Cardiac fibroblast (primary cell): ENCODE measurements at places on chromosomes 12 and 14.
A peak's percentile ranks its signal among the peaks of the same experiment; 100 is the strongest.

DNA sequence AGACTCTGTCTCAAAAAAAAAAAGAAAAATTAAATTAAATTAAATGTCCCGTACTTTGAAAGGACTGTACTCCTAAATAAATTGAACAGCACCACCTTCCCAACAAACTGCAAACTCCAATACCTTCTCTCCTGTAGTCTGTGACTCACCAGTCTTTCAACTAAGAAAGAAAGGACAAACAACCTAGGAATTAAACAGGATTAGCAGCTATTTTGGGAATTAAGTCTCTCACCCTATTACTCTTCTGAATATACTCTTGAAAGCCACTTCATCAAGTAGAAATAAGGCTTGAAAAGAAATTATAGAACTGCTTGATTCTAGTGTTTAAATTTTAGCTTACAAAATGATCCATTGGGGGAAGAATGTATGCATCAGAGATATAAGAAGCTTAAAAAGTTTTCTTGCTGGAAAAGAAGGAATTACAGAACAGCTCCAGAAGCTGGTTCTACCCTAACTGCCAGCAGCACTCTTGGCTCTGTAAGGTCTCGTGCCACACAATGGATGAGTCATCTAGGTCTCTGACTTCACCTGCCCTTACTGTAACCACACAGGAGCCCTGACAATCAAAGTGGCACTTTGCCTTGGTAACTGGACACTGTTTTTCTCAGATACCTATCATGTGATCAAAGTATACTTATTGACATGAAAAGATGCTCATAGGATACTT, 57.0 kb upstream of the CERS5 start:
- peak; percentile 50 for DNase-seq

GRCh38 chr14:101476258-101476915, 84.9 kb upstream of the DIO3 start:
- no peak for DNase-seq

GRCh38 chr14:99257673-99258221, 14.2 kb downstream of the BCL11B start:
- DNase-seq: no peak

- no peak for DNase-seq
Observed at GRCh38 chr12:87520968-87521367, 508.2 kb downstream of the C12orf50 start.

GRCh38 chr12:29731591-29731990, 52.2 kb downstream of the TMTC1 start:
- no peak for DNase-seq

- peak; percentile 94 for DNase-seq
Observed at GRCh38 chr12:76259660-76260389, 88.4 kb downstream of the BBS10 start.

DNA sequence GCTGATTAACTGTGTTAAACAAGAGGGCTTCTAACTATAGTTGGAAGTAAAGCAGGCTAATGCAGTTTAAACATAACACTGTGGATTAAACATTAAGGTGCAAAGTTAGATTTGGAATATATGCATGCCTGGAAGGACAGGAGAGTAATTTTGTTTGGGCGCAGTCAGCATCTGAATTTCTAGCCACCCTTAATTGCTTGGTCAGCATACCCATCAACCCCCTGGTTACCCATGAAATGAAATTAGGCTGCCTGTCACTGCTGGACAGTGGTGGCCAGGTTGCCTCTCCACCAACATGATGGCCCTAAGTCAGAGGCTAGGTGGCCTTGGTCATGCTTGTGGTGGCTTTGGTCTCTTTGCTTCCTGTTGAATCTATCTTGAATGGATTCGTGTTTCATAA, 30.0 kb upstream of the PTPRB start:
- DNase-seq: no peak

GRCh38 chr14:72518809-72519377, 375.0 kb downstream of the DPF3 start:
- peak; percentile 13 for DNase-seq

DNA sequence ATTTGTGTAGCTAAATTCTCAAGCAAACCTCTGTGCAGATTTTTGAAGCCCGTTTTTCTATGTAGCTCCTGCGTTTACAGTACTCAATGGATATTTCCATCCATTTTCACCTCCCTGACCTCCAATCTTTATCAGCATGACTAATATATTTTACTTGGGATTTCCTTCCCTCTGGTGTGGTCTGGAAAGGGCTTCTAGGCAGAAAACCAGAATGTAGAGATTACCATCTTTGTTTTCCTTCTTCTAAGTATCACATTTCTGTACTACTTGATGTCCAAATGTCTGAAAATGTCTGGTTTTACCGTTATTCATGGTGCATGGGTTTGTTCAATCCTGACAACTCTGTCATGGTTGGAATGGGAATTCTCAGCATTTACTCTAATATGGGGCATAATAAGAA, 907.6 kb upstream of the FLRT2 start:
- DNase-seq: no peak

DNA sequence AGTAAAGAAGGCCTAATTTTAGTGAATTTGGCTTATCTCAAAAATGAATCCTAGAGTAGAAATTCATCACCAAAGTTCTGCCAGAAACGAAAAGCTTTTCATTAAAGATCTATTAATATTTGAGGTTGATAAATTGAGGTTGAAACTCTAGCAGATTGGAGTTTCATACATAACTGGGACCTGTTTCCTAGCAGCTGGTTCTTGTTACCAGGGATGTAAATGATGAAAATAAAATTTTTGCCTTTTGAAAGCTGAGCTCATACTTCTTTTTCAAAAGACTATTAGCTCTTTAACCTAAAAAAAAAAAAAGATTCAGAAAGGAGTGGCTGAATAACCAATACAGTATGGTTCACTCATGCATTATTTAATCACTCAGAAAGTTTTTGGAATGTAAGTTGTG, 98.3 kb downstream of the PTGER2 start:
- DNase-seq: no peak

DNA sequence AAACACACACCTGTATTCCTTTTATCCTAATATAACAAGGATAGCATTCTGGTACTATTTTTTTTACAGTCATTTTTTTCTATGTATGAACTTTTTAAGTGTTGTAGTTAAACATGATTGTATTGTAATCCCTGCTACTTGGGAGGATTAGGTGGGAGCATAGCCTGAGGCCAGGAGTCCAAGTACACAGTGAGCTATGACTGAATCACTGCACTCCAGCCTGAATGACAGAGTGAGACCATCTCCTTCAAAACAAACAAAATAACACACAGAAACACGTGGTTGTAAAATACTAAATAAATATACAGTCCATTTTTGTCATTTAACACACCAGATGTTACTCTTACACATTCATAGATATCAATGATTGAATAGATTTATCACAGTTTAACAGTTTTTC, 56.9 kb downstream of the MAP4K5 start:
- DNase-seq: peak; percentile 33

GRCh38 chr12:115617391-115617790, 660.1 kb downstream of the MED13L start:
- no peak for DNase-seq
